ENCODE measurements at places on chromosomes 7 and 10. TPM values are rescaled to one million over a fixed set of nuclear protein-coding genes. Genes with fewer than 3 reads are reported as not detected.

Gene MYL10
- total RNA-seq: not detected

Gene SLC13A1
- total RNA-seq: not detected

Gene PNLIPRP2
- not detected for total RNA-seq

Gene OR6B1
- total RNA-seq: not detected

Gene PON1
- not detected for total RNA-seq

Gene STEAP1
- 20.1 TPM for total RNA-seq

Gene LAMB4
- total RNA-seq: 0.50 TPM

Gene UNCX
- total RNA-seq: not detected

Gene RBP3
- total RNA-seq: not detected

Gene PHKG1
- total RNA-seq: 0.50 TPM

Gene PALD1
- total RNA-seq: 0.28 TPM

Gene PLEKHS1
- not detected for total RNA-seq

Gene CUZD1
- 0.93 TPM for total RNA-seq

Gene TNKS2
- total RNA-seq: 109 TPM

Gene CUTC
- 20.2 TPM for total RNA-seq

Gene BMPER
- 0.14 TPM for total RNA-seq

Gene COBL
- total RNA-seq: 0.34 TPM

Gene TMEM139
- total RNA-seq: 8.3 TPM

Gene PRF1
- not detected for total RNA-seq

Gene SPACDR
- total RNA-seq: 0.34 TPM

Gene PNLIP
- not detected for total RNA-seq

Gene NUTM2E
- 0.21 TPM for total RNA-seq

Gene IGFBP1
- total RNA-seq: not detected

Gene TSPAN15
- total RNA-seq: 4.4 TPM

Gene PIK3AP1
- total RNA-seq: 0.64 TPM

Gene DNAJC30
- total RNA-seq: 1.6 TPM

Gene THSD7A
- total RNA-seq: 0.28 TPM

Gene FZD1
- 7.2 TPM for total RNA-seq

Gene ACTA2
- total RNA-seq: 5.8 TPM

Gene ANXA7
- 96.0 TPM for total RNA-seq

Gene TNS3
- total RNA-seq: 1.7 TPM

Gene VAX1
- total RNA-seq: not detected

Gene VWA2
- 4.7 TPM for total RNA-seq

Gene INMT
- not detected for total RNA-seq

Gene NRG3
- not detected for total RNA-seq

Gene WNT8B
- total RNA-seq: not detected

Gene ERV3-1
- total RNA-seq: 29.0 TPM

Gene DDX21
- total RNA-seq: 215 TPM

Gene ZNF775
- 2.5 TPM for total RNA-seq

Gene HOXA11
- not detected for total RNA-seq

Gene LBX1
- not detected for total RNA-seq

Gene RNF32
- 1.1 TPM for total RNA-seq

Gene TFEC
- under 0.01 TPM for total RNA-seq

Gene AP1S1
- total RNA-seq: 116 TPM

Gene LEP
- 0.28 TPM for total RNA-seq

Gene TMEM229A
- not detected for total RNA-seq

Gene CLDN3
- not detected for total RNA-seq
